NCI-H774 (cell line): ENCODE measurements at places on chromosomes 7 and 10.

DNA sequence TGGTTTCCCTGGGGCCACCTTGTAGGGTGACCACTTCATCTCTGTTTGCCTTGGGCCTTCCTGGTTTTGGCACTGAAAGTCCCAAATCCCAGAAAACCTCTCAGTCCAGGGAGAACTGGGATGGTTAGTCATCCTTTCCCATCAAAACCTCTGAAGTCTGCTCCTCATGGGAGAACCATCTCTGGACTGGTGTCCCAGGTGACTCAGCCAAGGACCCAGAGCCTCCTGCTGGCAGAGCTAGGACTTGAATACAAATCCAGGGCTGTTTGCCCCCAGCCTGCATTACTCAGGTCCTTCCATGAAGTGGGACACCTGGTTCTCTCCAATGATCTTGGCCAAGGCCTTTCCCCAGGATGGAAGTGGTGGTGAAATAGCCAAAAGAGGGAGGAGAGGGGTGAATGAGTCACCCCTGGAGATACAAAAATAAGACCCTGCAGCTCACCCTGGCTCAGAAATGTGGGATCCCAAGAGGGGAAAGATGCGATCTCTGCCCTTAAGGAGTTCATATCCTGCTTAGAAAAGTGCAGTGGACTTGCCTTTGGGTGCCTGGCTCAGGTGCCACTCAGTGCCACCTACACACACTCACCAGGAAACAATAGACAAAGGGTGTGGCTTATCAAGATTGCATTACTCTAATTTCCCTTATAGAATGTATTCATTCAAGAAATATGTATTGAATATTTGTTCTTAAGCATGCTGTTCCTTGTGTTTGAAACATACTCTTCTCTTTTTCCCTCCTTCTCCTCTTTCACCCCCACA, 22.0 kb downstream of the ADRA2A start:
- DNase-seq = no peak

GRCh38 chr10:16663444-16663843, 141.8 kb upstream of the C1QL3 start:
- no peak for DNase-seq

- no peak for DNase-seq
Observed at GRCh38 chr7:85564861-85565260, 378.0 kb upstream of the SEMA3D start.

DNA sequence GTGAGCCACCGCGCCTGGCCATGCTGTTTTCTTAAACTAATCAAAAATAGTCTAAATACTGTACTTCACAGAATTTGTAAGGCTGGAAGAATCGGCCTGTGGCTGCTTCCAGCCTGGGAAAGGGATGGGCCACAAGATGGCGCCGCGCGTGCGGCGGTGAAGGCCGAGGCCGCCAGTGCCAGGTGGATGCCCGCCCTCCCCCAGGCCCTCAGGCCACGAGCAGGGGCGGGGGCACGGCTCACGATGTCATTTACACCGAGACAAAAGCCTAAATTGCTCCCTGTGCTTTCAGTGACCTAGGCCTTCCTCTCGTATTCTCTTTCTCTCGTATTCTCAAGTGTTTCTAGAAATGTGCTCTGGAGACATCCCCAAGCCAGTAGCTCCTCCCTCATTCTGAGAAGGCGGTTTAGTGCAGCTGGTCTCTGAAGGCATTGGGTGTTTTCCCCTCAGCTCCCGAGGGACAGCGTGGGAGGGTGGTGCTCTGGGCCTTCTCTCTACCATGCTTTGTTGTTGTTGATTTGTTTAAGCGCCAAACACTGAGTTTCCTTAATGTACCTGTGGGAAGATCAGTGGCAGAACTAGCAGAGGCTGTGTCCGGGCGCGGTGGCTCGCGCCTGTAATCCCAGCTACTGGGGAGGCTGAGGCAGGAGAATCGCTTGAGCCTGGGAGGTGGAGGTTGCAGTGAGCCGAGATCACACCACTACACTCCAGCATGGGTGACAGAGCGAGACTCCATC, 68.4 kb downstream of the CDC123 start:
- DNase-seq = peak; percentile 86

GRCh38 chr7:26556061-26556881, 264.6 kb downstream of the SNX10 start:
- DNase-seq = no peak

GRCh38 chr7:100639995-100640516, 1.3 kb downstream of the TFR2 start:
- no peak for DNase-seq

GRCh38 chr7:19648791-19649190, 60.0 kb downstream of the POLR1F start:
- DNase-seq = no peak

- DNase-seq = no peak
Observed at GRCh38 chr10:132607491-132607890, 69.9 kb downstream of the INPP5A start.

DNA sequence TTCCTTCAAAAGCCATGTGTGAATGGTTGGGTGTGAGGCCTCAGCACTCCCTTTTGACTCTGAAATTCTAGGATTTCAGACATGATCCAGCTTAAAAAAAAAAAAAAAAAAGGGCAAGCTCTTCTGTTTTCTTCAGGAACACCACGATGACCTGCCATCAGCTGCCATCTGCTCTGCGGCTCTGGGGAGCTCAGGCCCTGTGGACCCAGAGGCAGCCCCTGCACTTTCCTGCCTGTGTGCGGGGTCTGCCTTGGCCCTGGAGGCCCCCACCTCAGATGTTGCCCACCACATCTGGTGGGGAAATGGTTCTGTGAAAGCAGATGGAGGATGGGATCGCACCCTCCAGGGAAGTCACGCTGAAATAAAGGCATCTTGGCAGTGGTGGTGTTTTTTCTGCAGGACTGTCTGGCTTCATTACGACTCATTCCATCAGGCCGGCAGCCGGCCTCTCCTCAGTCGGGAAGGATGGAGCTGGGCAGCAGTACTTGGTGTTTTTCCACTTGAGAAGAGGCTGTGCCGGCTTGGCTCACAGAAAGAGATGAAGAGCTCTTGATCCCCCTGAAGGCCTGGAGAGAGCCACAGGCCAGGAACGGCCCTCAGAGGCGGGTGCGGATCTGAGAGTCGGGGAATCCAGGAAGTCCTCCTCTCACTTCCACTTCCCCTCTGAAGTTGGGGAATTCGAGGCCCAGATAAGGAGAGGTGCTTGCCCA, 66.1 kb upstream of the AQP1 start:
- no peak for DNase-seq

GRCh38 chr10:122618461-122619165, 58.1 kb downstream of the DMBT1 start:
- no peak for DNase-seq

DNA sequence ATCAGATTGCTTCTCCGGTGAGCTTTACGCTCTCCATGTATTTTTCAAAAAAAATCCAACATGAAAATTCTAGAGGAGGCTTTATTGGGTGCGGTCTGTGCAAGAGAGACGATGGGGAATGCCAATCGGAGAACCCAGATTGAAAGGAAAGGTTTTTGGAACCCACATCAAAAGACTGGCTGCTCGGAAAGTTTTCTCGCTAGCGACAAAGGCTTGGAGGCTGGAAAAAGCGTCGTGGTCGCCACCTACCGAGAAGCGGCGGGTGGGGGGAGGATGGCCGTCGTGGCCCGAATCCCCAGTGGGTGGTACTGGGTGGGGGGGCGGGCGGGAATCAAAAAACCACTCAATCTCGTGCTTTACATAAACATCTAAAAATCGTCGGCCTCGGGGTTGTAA, 1.1 kb upstream of the GTF2I start:
- no peak for DNase-seq

DNA sequence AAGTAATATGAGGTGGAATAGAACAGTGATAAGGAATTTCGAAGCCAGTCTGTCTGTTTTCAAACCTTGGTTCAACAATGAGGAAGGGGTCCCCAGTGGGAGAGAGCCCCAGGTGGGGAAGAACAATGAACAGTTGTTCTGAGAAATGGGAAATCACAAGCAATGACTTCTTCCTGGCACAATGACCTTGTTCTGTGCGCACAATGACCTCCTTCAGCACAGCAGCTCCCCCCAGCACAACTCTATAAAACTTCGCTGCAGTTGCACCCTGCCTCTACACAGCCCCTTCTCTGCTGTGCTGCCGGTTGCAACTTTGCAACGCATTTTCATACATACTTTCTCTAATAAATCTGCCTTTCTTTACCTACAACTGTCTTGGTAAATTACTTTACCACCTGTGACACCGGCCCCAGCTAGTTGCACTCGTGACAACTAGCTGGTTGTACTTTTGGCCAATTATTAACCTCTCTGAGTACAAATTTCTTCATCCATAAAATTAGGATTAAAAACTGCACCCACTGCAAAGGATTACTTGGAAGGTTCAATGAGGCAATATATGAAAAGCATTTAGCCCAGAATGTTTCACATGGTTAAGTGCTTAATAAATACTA, 40.5 kb downstream of the ASB4 start:
- DNase-seq = no peak

GRCh38 chr7:90717296-90718060, 121.4 kb downstream of the CDK14 start:
- peak; percentile 54 for DNase-seq

- DNase-seq = no peak
Observed at GRCh38 chr7:138661069-138661635, 40.0 kb downstream of the SVOPL start.

GRCh38 chr10:35153716-35154115, 27.1 kb downstream of the CREM start:
- DNase-seq = no peak

DNA sequence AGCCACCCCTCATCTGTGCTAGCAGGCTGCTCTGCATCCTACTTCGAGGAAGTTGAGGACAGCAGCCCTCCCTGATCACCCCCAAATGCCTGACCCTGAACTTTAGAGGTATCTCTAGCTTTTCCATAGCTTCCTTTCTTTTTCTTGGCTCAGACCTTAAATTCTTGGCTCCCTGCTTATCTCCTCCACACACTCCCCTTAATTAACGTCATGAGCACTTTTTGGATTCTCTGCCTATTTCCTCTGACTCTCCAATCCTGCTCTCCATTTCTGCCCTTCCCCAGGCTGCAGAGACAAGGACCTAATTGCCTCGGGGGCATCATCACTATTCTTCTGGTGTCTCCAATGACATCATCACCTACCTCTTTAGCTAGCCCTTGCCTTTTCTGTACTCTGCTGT, 40.8 kb upstream of the SEC61G start:
- DNase-seq = no peak

DNA sequence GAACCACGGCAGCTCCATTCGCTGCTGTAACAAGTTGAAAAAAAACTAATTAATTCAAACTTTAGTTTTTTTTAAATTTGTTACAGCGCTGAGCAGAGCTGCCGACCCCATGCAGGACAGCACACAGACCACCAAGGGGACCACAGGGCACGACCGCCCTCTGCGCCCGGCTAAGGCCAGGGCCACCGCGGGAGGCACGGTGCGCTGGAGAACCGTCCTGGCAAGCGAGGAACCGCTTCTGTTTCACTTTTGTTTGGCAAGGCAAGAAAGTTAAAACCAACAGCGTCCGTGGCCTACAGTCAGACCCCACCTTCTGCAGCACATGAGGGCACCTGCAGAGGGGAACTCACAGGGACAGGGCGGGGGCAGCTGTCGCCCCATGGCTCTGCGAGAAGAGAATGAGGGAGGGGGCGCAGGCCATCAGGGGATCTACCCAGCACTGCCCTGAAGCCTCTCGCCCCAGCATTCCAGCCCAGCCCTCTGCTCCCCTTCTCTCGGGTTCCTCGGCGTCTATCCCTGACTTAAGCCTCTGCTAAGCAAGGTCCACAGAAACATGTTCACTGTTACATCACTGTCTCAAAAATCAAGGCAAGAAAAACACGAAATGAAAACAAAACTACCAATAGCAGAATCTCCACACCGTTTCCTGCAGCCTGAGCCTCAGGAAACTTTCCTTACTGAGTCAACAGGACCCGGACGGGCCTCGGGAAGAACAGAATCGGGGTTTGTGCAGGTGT, 204.4 kb downstream of the DIP2C start:
- DNase-seq = no peak

DNA sequence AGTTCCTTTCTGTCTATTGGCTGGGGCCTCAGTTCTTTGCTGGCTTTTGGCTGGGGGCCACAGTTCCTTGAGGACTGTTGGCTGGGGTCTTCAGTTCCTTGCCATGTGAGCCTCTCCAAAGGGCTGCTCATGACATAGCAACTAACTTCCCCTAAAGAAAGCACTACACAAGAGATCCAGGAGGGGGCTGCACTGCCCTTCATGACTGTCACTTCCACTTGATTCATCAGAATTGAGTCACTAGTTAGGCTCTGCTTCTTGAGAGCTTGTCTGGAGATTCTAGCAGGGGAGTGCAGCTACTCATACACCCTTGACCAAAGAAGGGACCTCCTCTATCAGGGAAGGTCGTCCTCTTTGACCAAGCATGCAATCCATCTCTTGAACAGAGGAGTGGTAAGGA, 38.0 kb upstream of the MKX start:
- no peak for DNase-seq

DNA sequence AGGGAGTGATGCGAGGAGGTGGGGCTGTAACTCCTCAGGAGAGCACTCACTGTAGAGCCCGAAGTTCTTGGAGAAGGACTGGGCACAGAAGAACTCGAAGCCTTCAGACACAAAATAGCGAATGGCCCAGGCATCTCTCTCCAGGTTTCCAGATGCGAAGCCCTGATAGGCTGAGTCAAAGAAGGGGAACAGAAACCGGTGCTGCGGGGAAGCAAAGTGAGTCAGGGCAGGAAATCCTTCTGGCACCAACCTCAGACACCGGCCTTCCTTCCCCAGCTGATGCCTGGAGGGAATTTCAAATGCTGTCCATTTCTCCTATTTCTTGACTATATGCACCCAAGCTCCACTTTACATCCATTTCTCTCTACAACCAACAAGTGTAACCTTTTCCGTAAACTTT, 26.8 kb downstream of the GOT1 start:
- DNase-seq = no peak

GRCh38 chr7:904847-905246, 28.5 kb downstream of the GET4 start:
- DNase-seq = no peak

- DNase-seq = no peak
Observed at GRCh38 chr7:106354822-106355221, 70.0 kb upstream of the NAMPT start.

GRCh38 chr7:98133621-98134303, 27.1 kb downstream of the LMTK2 start:
- DNase-seq = no peak

- DNase-seq = no peak
Observed at GRCh38 chr10:79940431-79940830, 8.5 kb downstream of the SFTPD start.

DNA sequence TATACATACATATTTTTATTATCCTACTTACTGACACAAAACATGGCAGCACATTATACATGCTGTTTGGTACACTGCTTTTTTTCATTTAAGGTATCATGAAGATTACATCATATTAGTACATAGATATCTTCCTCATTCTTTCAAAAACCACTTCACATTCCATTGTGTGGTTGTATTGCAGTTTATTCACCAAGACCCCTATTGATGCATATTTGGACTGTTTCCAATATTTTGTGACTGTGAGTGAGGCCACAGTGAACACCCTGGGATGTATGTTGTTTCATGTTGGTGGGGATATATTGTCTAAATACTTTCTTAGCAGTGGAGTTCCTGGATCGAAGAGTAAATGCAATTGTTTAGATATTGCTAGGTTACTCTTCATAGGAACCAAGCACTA, 39.0 kb downstream of the TFAM start:
- no peak for DNase-seq

GRCh38 chr10:29810816-29811215, 176.0 kb upstream of the SVIL start:
- no peak for DNase-seq

GRCh38 chr10:47349516-47349915, 1.4 kb downstream of the RBP3 start:
- no peak for DNase-seq
